ENCODE measurements at places on chromosomes 2 and 18. TPM values are rescaled to one million over a fixed set of nuclear protein-coding genes. Genes with fewer than 3 reads are reported as not detected.

The UGT1A6 gene
- total RNA-seq: not detected

The GKN1 gene
- not detected for total RNA-seq

GRCh38 chr2:24830786-24831185, 37.6 kb downstream of the CENPO start:
- peak; percentile 18 for DNase-seq

DNA sequence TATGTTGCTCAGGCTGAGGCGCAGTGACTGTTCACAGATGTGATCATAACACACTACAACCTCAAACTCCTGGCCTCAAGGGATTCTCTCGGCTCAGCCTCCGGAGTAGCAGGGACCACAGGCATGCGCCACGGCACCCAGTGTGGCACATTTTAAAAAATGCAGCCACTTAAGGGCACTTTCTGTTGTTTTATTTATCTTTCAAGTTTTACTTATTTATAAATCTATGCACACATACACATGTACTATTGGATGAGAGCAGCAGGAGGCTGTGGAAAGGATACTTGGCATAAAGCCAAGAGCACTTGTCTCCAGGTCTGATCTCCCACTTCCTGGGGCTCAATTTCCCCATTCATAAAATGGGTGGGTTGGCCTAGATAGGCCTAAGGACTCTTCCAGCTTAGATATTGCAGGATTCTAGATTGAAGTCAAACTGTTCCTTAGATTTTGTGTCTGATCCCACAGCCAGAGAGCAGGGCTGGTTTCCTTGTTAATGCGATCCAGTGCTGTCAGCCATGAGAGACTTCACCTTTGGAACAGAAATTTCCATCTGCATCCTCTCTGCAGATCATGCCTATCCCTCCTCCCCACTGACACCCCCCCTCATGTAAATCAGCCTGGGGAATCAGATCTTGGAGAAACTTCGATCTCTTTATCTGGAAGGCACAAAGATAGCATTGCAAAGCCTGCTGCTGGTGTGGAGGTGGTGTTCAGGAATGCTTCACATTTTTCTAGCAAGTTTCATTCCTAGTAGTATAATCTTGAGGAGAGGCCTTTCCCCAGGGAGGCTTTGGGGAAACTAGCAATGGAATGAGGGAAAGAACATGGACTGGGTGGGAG, 24.7 kb downstream of the PCBP1 start:
- DNase-seq: no peak

The FER1L5 gene
- 0.23 TPM for total RNA-seq

DNA sequence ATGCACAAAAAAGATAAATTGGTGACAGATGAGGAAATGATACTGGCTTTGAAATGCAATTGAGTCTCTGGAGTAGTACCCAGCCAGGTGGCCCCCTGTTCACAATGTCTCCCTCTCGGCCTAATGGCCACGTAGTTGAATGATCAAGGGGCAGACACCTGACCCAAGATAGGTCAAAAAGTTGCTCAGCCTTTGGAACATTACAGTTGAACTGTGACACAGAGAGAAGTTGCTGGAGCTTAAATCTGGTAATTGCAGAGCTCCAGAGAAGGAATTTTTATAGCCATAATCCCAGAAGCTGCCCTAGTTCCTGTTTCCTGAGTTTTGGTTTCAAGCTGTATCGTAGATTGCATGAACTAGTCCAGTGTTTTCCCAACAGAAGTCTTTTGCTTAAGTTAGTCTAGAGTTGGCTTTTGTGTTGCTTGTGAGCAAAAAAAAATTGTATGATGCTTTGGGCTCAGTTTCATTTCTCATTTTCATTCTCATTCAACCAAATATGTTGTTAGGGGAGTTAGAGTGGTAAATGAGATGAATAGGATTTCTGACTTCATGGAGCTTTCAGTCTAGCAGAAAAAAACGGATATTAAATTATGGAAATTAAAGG, 117.9 kb downstream of the CSRNP3 start:
- no peak for DNase-seq
